ENCODE measurements at places on chromosomes 1 and 21.

DNA sequence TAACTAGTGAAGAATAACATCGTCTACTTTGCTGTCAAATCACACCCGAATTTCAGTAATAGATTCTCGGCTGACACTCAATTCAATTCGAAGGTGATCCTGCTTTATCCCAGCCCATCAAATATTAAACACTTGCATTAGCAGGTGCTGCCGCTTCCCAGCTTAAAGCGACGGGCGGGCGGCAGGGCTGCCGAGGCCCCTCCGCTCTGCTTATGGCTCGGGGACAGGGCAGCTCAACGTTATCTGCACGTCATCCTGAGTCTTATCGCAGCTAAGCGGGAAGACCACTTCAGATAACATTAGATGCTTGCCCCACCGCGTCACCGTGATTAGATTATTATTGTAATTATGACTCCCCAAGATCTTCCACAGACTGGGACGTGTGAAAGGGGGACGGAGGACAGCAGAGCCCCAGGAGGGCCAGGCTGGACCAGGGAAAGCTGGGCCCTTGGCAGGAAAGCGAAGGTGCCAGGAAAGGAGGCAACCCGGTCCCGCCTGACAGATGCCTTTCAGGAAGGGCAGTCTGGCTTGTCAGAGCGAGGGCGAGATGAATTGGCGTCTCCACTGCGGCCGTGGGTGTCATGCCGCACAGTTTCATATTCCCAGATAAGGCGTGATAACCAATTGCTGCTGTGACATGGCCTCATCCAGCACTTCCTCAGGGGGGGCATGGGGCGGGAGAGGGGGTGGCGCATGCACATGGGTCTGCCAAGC lies 37.0 kb downstream of the DMAP1 start:
- no peak for DNase-seq

DNA sequence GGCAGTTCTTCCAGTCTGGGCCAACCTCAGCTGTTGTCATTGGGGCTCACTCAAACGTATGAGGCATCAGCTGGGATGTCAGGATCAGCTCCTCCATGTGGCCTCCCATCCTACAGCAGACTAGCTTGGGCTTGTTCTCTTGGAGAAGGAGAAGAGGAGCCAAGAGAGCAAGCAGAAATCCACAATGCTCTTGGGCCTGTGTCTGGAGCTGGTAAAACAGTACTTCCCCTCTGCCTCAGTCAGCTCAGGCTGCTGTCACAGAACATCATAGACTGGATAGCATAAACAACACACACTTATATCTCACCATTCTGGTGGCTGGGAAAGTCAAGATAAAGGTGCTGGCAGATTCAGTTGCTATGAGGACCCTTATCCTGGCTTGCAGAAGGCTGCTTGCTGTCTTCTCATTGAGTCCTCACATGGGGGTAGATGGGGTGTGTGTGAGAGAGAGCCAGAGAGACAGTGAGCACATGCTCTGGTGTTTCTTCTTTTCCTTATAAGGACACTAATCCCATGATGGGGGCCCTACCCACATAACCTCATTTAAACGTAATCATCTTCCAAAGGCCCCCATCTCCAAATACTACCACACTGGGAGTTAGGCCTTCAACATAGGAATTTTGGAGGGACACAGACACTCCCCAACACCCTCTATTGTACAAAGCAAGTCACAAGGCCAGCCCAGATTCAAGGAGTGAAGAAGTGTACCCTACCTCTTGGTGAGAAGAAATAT lies 16.3 kb upstream of the DNAJC6 start:
- DNase-seq = no peak

DNA sequence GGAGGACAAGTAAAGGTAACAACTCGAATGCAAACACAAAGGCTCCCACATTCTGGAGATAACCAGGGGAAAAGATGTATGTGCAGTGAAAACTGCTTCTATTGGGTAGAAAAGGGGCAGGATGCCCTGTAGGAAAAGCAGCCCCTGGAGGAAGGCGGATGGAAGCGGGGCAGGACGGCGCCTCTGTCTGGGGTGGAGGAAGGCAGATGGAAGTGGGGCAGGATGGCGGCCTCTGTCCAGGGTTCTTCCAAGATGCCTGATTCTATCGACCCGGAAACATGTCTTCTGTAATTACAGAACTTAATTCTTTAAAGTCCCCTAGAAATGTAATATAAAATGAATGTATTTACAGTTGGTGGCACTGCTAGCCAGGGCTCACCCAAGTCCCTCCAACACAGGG lies 24.0 kb upstream of the LRRC47 start:
- DNase-seq = no peak

- peak; percentile 8 for DNase-seq
Observed at GRCh38 chr1:36511804-36512798, 29.4 kb upstream of the CSF3R start.

DNA sequence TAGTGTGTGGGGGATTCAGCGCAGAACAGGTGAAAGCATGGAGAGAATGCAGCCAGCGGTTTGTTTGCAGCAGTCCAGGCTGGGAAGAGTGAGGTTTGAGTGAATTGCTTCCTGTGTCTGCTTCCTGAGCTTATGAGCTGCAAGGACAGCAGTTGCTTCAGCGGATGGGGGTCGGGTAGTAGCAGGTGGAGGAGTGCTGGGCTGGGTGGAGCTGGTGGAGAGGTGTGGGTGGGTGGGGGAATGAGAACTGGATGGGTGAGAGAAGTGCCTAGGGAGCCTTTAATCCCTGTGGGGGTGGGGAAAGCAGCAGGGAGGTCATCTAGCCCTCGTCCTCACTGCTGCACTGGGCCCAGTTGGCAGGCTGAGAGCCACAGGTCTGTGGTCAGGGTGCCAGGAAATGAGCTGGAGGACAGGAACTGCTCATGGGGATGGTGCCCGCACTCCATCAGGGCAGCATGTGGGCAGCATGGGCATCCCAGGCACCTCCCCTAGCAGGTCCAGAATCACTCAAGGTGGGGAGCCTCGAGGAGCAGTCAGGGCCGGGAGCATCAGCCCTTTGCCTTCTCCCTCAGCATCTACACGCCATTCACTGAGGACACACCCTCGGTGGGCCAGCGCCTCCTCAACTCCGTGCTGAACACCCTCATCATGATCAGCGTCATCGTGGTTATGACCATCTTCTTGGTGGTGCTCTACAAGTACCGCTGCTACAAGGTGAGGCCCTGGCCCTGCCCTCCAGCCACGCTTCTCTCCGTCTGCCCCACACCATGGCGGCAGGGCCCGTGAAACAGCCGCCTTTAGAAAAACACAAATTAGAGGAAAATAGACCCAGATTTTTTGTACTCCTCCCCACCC lies 14.8 kb downstream of the PSEN2 start:
- no peak for DNase-seq

DNA sequence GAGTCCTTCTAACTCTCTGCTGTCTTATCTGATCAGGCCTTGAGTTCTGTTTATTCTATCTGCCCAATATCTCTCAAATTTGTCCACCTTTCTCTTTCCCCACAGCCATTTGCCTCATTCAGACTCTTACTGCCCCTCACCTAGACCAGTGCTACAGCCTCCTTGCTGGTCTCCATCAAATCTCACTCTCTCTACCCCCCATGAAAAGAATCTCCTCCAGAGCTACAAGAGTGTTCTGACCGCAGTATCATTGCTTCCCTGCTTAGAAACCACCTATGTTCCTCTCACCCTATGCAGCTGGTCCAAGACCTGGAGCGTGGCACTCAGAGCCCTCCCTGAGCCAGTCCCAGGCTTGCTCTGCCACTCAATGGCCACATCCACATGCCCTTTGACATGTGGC lies 231.0 kb upstream of the JUN start:
- no peak for DNase-seq

DNA sequence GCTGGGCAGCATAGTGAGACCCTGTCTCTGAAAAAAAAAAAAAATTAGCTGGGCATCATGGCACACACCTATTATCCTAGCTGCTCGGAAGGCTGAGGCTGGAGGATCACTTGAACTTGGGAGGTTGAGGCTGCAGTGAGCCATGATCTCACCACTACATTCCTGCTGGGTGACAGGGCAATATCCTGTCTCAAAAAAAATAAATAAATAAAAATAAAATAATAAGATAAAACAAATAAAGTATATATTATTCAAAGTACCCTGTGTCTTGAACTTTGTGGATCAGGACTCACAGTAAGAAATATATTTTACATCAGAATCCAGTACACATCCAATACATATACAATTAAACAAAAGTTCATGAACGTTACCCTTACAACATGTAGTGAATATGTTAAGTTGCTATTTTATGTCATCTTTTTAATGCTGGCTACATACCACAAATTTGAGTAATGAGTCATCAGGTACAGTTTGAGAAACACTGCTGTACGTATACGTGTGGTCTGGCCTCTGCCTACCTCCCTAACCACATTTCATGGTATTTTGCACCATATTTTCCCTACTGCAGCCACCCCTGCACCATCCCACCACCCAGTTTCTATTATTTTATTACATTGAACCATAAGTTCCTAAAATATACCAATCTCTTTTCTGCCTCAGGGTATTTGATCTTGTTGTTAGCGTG lies 4.4 kb downstream of the NME7 start:
- DNase-seq = peak; percentile 61

GRCh38 chr1:40017951-40018575 lies 22.5 kb upstream of the CAP1 start:
- no peak for DNase-seq

DNA sequence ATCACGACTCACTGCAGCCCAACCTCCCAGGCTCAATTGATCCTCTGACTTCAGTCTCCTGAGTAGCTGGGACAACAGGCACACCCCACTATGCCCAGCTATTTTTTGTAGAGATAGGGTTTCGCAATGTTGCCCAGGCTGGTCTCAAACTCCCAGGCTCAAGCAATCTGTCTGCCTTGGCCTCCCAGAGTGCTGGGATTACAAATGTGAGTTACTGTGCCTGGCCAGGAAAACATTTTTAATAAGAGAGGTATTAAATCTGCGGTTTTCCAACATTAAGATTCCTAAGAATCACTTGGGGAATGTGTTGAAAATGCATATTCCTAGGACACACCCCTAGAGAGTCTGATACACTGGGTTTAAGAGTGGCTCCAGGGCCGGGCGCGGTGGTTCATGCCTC lies 8.7 kb downstream of the CSF1 start:
- DNase-seq = no peak

DNA sequence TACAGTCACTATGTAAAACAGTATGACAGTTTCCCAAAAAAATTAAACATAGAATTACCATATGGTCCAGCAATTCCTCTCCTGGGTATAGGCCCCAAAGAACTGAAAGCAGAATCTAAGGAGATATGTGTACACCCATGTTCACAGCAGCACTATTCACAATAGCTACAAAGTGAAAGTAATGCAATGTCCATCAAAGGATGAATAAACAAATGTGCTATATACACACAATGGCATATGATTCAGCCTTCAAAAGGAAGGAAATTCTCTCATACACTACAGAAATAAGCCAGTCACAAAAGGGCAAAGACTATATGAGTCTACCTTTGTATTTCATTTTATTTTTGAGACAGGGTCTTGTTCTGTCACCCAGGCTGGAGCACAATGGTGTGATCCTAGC lies 120.4 kb downstream of the TOMM20 start:
- no peak for DNase-seq

GRCh38 chr1:41122851-41123518 lies 101.5 kb upstream of the SLFNL1 start:
- peak; percentile 9 for DNase-seq

DNA sequence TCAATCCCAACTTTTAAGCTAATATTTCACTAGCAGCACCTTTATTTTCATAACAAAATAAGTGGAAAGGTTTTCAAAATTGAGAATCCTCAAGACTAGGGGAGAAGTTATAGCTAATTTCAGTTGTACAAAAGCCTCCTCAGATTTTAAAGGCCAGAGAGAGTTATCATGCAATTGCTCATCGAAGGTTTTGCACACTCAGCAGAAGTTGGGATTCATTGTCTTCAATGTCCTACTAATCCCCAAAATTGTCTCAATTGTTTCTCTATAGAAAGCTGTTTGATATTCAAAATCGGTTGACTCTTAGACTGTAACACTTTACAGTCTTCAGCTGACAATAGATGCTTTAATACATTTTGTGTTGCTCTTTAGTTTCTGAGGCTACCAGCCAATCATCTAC lies 170.7 kb upstream of the TNR start:
- no peak for DNase-seq

DNA sequence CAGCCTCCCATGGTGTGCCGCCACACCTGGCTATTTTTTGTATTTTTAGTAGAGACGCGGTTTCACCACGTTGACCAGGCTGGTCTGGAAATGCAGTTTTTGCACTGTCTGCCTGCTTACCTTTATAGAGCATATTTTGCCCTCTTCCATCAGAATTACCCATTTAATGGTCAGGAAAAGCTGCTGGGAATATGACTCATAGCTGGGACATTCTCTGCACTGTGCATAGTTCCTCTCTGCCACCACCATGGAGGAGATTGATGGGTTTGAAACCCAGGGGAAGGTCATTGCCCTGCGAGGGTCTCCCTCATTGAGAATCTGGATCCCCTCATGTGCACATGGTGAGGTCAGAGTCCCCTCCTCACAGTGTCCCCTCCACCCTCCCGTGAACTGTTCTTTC lies 32.1 kb downstream of the MX1 start:
- no peak for DNase-seq

DNA sequence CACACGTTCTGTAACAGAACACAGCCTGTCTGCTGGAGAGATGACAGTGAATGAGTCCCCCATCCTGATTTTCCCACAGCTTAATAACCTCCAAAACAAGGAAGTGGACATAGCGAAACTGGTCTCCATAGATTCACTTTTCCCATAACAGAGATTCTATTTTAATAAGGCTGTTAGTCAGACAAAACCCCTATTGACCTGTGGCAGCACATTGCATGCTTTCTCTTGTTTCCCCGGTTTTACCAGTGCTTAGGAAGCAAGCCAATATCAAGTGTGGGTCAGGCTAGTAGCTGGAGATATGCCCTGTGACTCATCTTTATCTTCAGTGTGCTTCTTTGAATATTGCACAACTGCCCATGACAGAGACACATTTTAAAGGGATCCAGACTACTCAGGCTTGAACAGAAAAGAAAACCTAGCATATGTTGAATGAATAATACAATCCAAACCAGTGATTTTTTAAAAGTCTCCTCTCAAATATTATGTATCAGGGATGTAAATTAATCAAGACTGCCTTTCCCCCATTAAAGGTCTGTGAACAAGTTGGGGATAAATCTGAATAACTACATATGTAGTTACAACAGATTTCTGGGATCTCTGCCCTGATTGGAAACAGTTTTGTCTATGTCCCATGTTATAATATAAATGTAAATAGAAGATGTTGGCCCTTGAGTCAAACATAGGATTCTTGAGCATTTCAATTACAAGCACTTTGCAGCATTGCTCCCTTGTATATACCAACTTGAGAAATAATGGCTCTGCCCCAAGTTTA lies 11.9 kb upstream of the CLDN8 start:
- no peak for DNase-seq

DNA sequence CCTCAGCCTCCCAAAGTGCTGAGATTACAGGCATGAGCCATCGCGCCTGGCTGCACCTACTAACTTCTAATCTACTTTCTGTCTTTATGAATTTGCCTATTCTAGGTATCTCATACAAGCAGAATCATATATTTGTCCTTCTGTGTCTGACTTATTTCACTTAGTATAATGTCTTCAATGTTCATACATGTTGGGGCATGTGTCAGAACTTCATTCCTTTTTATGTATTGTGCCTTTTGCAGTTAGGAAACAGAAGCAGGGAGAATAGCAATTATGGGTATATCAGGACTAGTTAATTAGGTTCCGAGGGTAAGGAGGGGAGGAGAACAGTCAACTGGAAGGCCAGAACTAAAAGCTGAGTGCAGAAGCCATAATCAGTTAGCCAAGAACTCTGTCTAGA lies 18.0 kb upstream of the NIBAN1 start:
- no peak for DNase-seq

GRCh38 chr1:226062558-226063223 lies at the start of gene H3-3A:
TSS of gene H3-3A (plus strand) at chr1:226062716. CDS start at chr1:226064352, 1,636 bp downstream.
- DNase-seq = peak; percentile 98

GRCh38 chr1:938088-938683 lies 14.5 kb downstream of the SAMD11 start:
- DNase-seq = peak; percentile 43

GRCh38 chr1:23563755-23564374 lies 4.6 kb upstream of the ID3 start:
- no peak for DNase-seq
